ENCODE measurements at places on chromosomes 3 and 15.
A peak's percentile ranks its signal among the peaks of the same experiment; 100 is the strongest.

- DNase-seq, result no peak
Observed at GRCh38 chr3:71907996-71908395, 123.0 kb upstream of the PROK2 start.

GRCh38 chr15:91872356-91873137 is 19.0 kb downstream of the SLCO3A1 start:
- no peak for DNase-seq

GRCh38 chr3:145058483-145058882 is 1086.9 kb downstream of the DIPK2A start:
- no peak for DNase-seq

GRCh38 chr15:90838139-90838538 is 30.2 kb upstream of the FURIN start:
- DNase-seq, result no peak

- no peak for DNase-seq
Observed at GRCh38 chr3:180229113-180229512, 192.4 kb upstream of the PEX5L start.

- DNase-seq, result no peak
Observed at GRCh38 chr3:9091486-9092235, 128.4 kb upstream of the RAD18 start.

DNA sequence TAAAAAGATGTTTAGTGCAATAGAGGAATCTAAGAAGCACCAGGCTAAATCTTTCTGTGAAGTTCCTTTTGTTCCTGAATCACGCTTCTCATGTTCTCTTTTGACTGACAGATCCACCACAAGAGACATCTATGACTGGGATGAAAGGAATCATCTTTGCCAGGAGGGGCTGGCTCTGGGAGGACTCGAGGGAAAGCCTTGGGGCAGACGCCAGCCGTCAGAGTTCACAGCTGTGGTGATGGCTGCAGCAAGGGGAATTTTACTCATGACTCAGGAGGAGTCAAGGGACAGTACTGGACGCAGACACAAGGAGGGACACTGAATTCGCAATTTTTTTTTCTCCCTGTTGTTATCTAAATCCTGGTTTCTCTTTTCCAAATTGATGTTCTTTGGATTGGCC is 38.7 kb downstream of the C3orf38 start:
- no peak for DNase-seq

DNA sequence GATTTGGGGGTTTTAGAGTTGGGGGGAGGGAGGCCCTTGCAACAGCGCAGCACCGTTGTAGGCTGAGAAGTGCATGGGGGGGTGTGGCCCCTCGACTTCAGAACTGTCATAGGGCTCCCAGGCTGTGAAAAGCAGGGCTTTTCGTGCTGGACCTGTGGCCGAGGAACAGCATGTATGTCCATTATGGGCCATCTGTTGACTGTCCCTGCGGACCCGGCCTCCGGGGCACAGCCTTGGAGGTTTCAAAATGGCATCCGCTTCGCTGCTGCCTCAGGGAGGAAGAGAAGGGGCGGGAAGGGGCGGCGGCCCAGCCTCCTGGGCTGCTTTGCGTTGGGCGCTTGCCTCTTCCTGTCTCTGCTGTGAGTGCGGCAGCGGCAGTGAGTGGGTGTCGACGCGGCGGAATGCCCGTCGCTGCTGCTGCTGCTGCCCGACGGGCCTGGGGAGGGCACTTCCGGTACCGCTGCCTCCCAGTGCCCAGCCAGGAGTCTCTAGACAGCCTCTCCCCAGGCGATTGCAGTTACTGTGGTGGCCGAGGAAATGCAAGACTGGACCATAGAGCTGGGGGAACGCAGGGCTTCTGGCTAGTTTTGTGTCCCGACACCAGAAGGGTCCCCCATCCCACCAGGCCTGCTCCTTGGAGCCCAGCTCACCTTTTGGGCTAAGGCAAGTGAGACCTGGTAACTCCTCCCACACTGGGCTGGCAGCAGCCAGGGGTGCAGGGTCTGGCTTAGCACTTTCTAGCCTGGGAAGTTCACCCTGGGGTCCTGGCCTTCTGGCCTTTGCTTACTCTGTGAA is 1.9 kb downstream of the GNAI2 start:
- DNase-seq, result no peak

DNA sequence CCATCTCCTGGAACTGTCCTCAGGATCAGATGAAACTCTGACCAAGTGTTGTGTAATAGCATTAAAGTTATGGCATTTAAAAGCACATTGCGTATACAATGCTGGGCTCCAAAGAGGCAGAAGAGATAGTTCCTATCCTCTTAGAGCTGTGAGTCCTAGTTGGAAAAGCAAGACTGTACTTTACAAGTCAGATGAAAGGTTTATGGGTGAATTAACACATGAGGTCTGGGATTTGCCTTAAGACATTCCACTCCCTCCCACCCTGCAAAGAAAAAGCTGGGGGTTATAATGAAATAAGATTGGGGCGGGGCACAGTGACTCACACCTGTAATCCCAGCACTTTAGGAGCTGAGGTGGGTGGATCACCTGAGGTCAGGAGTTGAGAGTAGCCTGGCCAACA is 35.6 kb downstream of the SNAPC5 start:
- DNase-seq, result no peak

GRCh38 chr3:43638594-43639447 is 17.0 kb upstream of the ANO10 start:
- DNase-seq, result no peak

- DNase-seq, result peak; percentile 2
Observed at GRCh38 chr15:60800299-60801072, 321.5 kb upstream of the ICE2 start.

DNA sequence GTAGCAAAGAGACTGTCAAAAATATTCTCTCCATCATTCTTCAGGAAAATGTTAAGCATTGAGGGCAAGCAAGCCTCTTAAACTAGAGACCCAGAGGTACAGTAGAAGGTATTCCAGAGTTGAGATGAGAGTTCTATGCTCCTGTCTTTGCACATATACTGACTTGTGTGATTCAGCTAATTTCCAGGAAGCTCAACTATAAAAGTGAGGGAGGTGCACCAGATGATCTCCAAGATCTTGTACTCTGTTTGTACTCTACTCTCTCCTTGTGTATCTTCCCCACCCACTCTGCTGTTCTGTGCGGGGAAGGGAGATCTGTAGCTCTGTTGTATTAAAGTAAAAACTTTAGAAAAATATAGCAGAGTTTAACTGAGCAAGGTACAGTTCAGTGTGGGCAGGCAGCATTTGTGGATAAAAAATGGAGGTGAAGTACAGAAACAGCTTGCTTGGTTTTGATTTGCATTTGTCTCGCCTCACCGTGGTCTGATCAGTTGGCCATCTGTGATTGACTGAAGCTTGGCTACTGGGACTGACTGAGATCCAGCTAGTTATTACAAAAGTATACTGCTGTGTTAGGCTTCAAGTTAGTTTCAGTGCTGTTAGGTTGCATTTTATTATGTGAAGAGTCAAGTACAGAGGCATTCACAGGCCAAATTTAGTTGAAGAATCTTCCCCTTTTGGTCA is 463.1 kb upstream of the GOLIM4 start:
- no peak for DNase-seq

DNA sequence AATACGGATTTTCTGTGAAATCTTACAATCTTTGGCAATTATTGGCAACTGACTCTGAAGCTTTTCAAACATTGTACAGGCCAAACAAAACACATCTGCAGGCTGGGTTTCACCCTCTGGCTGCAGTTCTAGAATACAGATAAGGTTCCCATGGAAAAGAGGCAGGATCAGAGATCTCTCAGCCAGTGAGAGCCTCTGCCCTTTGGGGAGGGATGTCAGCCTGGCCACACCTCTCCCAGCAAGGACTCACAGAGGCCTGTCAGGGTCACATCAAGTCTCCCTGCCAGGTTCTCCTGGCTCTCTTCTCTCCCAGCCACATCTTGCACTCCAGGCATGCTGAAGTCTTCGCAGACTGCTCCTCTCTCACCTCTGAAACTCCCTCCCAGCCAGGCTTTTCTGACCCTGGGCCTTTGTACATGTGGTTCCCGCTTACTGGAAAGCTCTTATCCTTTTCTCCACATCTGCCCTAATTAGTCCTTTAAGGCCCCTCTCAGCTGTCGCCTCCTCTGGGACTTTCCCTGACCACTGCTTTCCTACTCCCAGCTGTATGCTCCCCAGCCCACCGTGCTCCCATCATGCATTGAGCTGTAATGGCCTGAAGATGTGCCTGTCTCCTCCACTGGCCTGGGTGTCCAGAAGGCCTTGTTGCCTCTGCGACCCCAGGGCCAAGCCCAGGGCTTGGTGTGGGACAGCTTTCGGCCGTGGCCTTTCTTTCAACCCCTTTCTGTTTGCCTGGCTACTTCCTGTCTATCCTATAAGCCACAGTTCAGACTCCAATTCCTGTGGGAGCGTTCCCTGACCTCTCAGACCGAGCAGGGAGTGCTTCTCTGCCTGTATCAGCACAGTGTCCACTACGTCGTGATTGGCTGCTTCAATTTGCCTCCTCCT is 4.3 kb downstream of the RBP1 start:
- no peak for DNase-seq

GRCh38 chr15:64006642-64007041 is 39.6 kb downstream of the DAPK2 start:
- no peak for DNase-seq

DNA sequence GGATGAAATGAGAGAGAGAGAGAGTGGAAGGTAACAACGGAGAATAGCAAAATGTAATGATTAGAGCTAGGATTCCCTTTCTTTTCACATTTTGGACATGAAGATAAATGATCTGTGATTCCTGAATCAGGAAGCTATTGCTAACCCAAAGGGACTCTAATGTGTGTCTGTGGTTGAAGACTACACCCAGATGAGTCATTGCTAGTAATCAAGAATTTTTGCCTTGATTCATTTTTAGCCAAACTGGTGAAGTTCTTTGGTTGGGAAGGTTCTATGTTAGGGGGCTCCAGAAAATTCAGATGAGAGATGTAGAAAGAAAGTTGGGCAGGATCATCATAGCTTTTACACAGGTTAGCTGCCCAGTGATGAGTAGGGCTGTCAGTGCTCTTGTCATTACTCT is 116.4 kb downstream of the DUT start:
- peak; percentile 68 for DNase-seq

DNA sequence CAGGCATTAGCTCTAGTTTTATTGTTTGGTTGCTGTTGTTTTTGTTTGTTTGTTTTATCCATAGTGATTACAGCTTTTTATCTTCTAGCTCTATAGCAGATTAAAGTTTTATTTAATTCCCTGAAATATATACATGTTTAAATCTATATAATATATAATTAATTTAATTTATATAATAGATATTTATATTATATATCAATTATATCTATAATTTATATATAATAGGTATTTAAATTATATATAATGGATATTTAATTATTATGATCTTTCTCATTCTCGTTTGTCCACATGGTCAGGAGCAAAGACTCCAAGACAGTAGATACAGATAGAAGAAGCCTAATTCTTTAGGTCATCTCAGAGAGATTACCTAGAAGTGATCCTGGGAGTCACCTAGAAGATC is 238.8 kb upstream of the GPR149 start:
- DNase-seq, result no peak

- no peak for DNase-seq
Observed at GRCh38 chr3:62805580-62806277, 69.5 kb downstream of the CADPS start.

GRCh38 chr3:141401573-141402475 is 33.5 kb downstream of the ZBTB38 start:
- no peak for DNase-seq

DNA sequence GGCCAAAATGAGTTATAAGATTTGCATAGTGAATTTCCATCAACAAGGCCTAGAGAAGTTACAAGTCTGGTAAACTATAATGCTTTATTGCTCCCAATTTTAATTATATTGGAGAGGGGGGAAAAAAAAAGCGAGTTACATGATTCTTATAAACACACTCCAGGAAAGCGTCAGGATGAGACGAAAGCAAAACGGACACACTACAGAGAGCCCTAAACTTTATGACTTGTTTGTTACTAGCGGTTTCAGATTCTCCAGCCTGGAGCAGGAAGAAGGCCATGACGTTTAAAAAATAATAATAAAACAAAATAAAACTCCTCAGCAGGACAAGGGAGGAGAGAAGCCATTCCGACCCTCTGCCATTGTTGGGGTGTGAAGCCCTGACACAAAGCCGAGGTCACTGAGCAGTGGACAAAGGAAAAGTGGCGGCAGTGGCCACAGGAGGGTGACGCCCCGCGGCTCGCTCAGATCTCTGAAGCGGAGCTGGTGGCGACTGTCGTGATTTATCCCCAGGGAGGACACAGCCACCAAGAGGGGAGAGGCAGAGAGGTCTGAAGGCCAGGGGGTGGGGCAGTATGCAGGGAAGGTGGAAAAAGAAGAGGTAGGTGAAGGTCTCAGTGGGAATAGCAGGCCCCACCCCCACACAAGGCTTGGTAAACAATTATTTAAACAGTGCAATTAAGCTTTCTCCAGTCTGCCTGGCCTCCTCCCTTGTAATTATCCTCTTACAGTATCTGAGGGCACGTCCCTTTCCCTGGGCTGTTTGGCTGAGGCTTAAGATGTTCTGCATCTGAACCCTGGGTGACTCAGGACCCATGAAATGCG is 45.3 kb downstream of the ADAMTS9 start:
- DNase-seq, result no peak

DNA sequence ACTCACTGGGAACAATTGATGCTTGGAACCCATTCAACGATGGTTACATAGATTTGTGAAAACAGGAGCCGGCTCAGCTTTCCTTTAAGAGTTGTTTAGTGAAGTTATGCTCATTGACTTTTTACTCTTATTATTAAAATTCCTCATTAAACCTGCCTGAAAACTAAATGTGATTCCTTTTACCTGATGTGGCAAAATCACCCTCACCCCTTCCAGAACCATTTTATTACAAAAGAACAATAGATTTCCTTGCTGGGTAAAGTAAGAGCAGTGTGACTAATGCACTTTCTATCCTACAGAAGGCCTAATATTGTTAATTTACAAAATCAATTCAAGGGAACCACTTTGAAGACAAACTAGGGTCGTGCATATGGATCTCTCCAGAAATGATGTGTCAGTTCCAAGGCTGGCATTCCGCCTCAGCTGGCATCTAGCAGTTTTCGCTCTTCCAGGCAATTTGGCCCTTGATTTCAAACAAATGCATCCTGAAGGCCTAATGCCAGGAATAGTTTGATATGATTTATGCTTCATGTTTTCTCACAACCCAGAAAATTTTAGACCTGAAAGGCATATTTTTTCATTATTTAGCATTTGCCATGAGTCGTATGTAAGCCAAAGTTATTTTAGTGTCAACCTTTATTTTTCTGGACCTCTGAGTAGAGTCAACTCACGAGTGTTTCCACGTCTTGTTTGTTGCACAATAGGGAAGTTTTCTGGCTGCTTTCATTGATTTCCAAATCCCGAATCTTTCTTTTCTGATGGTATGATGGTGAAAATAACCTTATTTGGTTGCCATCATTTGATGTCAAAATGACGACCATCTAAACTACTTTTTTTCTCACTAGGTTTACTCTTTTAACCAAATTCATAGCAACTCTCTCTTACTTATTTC is 447.8 kb downstream of the MECOM start:
- no peak for DNase-seq

- no peak for DNase-seq
Observed at GRCh38 chr3:148591525-148591924, 106.2 kb upstream of the AGTR1 start.

- no peak for DNase-seq
Observed at GRCh38 chr15:90839187-90840071, 29.0 kb upstream of the FURIN start.
